ENCODE measurements at places on chromosomes 3 and 15.

DNA sequence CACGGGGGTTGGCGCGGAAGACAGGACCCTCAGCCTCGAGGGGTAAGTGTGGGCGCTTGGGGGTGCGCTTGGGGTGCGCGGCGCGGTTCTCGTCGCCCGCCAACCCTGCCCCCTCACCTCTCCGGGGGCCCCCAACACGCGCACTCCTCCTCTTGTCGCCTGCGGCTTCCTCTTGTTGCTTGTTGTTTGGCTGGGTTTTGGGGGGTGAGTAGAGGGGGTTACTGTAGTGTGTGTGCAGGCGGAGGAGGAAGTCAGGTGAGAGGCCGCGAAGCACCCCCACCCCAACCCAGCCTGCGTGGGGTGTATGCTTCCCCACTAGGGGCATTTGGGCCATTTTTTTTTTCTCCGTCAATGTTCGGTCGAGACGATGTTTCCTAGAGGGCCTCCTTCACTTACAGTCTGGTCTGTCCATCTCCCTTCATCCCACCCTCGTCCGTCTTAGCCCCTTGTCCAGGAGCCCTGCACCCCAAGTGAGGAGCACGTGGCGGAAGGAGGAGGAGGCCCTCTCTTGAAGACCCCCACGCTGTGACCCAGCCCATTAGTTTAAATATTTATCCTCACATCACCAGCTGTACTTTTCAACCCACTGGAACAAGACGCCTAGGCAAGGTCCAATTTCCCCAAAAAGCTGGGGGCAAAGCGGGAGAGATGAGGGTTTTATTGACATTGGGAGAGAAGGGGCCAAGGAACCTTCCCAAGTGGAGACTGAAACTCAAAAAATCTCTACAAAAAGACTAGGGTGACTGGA lies 20.4 kb upstream of the SATB1 start:
- no peak for DNase-seq

DNA sequence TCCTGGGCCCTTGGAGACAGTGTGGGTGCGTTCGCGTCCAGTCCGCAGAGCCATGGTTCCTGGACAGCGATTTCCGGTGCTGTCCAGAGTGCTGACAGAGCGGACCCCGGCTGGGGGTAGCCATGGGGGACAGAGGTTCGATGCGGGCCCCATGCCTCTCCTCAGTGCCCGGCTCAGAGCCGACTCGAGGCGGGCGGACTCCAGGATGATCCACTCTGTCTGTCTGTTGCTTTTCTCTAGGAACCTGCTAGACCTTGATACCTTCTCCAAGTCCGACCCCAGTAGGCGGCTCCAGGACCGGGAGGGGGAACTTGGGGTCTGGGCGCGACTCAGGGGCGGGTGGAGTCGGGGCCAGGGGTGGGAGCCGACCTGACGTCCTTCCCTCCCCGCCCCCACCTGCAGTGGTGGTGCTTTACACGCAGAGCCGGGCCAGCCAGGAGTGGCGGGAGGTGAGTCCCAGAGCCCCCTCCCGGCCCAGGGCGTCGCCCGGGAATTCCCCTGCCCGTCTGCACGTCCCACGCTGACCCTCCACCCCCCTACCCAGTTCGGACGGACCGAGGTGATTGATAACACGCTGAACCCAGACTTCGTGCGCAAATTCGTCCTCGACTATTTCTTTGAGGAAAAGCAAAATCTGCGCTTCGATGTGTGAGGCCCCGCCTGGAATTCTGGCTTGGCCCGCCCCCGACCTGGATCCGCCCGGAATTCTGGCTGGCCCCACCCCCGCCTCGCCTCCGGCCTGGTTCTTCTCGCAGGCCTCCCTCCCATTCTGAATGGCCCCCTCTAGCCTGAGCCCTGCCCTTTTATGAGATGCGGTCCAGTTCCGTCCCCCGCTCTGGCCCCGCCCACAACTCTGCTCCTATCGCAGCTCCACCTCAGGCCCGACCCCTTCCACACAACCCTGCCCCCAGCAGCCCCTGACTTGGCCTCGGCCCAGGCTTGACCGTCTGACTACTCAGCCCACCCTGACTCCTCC lies 1.0 kb downstream of the CPNE9 start:
- no peak for DNase-seq

DNA sequence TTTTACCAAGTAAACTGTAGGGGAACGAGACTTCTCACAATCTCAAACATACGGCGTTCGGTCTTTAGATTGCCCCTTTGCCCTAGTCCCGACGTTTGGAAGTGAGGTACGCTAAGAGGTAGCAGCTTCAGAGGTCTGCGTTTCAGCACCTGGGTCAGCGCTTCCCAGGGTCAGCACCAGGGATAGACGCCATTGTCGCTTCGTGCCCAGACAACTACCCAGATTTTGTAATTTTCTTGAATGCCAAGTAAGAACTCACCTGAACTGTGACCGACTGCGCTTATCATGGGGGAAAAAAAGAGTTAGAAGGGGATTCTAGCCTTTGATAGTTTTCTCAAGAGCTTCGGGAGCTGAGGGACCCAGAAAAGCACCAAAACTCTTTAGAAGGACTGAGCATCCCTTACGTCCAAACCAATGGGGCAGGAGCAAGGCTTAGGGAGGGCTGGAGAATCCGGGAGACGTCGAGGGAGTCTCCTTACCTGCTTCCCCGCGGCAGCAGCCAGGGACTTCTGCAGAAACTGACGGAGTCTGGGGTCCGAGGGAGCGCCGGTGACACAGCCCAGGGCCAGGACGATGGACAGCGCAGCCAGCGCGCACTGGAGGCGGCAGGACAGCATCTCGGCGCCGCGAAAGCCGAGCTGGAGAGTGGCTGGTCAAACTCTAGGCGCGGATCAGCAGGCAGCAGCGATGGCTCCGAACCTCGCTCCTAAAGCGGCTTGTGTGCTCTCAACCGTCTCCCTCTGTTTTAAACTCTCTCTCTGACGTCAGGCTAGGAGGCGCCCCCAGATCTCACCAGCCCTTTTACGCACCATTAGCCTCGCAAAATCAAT lies at the start of gene SST:
SST (minus strand) TSS at position 720 of the 830 bp plus-strand sequence; CDS start at position 617, 103 bp downstream.
- peak; percentile 13 for DNase-seq

DNA sequence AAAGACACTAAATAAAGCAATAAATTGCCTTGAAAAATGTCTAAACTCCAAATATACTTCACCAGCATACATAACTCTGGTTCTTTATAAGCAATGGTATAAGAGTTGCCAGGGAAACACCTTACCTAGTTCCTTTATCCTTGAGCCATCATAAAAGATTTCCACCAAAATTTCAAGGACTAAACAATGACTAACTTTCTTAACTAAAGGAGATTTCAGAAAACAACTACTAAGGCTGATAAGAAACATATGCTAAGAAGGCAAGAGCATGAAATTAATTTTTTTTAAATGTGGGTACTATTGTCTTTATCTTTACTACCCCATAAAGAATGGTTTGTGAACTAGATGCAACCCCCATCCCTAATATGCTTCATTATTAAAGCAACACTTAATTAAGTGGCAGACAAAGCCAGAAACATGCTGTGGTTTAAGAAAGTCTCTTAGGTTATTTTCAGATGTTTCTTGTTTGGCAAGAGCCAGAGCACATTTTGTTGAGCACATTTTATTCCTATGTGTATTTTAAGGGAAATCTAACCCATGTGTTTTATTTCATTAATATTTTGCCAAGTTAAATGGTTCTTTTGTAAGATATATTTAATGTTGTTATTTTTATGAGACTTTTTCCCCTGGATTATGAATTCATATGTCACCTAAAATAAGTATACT lies 17.4 kb upstream of the VEPH1 start:
- no peak for DNase-seq

DNA sequence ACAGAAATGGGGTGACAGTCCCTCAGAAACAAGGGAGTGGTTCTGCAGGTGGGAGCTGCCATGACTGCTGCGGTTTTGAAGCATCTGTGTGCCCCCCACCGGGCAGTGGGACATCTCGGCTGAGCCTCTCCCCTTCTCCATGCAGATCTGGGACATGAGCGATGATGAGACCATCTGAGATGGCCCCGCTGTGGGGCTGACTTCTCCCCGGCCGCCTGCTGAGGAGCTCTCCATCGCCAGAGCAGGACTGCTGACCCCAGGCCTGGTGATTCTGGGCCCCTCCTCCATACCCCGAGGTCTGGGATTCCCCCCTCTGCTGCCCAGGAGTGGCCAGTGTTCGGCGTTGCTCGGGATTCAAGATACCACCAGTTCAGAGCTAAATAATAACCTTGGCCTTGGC lies 89.0 kb downstream of the VGLL4 start:
- no peak for DNase-seq

Measured in amniotic stem cell (primary cell).